ENCODE measurements at places on chromosomes 16 and 17.

GRCh38 chr16:48903039-48903438, 293.1 kb upstream of the N4BP1 start:
- no peak for DNase-seq

DNA sequence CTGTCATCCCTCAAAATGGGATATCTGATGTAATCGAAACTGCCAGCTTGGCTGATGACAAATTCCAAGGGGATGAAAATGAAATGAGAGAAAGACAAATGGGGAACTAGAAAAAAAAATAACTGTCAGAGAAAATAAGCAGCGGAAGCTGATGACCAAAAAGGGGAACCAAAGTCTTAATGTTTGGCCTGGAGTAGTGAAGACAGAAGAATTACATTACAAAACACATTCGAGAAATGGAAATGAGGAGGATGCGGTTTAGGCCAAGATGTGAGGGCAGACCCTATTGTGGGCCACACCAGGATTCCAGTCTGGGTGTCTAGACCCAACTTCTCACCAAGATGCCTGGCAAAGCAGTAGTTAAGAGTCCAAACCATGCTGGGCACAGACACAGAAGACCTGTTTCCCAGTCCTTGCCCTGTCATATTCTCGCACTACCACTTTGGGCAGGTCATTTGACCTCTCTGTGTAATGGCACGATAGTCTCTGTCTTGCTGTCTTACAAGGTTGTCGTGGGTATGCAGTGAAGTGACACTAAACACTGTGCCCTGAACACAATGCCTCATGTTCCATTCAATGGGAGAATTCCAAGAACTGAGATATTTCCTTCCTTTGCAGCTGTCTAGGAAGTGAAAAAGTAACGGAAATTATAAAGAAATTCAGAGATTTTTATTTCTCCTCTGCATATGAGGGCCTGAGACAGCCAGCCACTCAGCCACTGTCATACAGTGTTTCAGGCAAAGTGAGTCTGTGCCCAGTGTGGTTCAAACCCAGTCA, 12.3 kb upstream of the CCL2 start:
- DNase-seq = no peak

GRCh38 chr17:43974382-43975266, 20.9 kb upstream of the PYY start:
- no peak for DNase-seq

- no peak for DNase-seq
Observed at GRCh38 chr17:57572062-57572461, 173.0 kb downstream of the CCDC182 start.

DNA sequence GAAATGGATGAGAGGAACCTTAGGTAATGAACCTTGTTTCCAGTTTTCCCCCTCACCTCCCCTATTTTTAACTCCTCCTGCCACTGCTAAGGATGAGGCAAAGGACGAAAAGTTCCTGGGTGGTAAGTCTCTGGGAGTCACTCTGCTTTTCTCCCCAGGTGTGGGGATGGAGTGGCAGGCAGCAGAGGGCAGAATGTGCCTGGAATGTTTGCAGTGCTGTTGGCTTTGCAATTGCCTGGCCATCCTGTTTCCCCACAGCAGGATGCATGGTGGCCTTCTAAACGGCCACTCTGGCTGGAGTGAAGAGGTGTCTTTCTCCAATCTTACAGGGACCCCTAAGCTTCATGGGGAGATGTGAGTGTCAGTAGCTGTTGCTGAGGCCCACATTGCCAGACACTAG, 432.5 kb upstream of the ZFHX3 start:
- no peak for DNase-seq

GRCh38 chr16:24773771-24774427, 44.4 kb downstream of the TNRC6A start:
- DNase-seq = no peak

- DNase-seq = no peak
Observed at GRCh38 chr16:74271872-74272271, 24.7 kb upstream of the PSMD7 start.

GRCh38 chr17:11916091-11916490, 81.2 kb downstream of the ZNF18 start:
- no peak for DNase-seq
